ENCODE measurements at places on chromosomes 4 and X. TPM values are rescaled to one million over a fixed set of nuclear protein-coding genes. Genes with fewer than 3 reads are reported as not detected.

CD99 gene
- total RNA-seq, result 333 TPM

CFAP97 gene
- total RNA-seq, result 25.7 TPM

HAND2 gene
- not detected for total RNA-seq

ETDB gene
- total RNA-seq, result not detected

GC gene
- not detected for total RNA-seq

SUPT20HL2 gene
- not detected for total RNA-seq

SULT1E1 gene
- total RNA-seq, result not detected

GRCh38 chr4:67635331-67635730 lies 65.6 kb downstream of the UBA6 start:
- DNase-seq, result no peak

DNA sequence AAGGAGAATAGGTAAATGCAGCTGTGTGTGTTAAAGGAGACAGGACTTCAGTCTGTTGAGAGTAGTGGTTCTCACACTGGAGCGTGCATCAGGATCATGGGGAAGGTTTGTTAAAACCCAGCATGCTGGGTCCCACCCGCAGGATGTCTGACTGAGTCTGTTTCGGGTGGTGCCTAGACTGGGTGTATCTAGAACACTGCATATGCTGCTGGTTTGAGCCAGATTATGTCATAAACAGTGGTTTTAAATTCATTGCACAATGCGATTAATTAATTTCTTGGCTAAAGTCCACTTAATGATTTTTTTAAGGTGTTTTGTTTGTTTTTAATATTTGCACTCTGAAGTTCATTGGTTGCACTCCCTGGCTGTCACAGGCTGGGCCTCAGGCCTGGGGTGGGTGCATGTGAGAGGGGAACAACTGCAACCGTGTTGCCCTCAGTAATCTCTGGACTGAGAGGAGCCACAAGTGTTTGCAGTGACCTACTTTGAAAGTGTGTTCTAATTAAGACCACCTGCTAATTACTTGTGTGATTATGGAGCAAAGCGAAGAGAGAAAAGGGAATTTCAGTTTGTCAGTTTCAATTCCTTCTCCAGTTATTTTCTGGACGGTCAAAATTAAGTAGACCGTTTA lies 8.3 kb downstream of the HCCS start:
- no peak for DNase-seq

- DNase-seq, result no peak
These were observed 161.2 kb downstream of the EFNB1 start for GRCh38 chrX:68989865-68990606.

- no peak for DNase-seq
These were observed 16.4 kb downstream of the DMD start for GRCh38 chrX:33194876-33195433.

DNA sequence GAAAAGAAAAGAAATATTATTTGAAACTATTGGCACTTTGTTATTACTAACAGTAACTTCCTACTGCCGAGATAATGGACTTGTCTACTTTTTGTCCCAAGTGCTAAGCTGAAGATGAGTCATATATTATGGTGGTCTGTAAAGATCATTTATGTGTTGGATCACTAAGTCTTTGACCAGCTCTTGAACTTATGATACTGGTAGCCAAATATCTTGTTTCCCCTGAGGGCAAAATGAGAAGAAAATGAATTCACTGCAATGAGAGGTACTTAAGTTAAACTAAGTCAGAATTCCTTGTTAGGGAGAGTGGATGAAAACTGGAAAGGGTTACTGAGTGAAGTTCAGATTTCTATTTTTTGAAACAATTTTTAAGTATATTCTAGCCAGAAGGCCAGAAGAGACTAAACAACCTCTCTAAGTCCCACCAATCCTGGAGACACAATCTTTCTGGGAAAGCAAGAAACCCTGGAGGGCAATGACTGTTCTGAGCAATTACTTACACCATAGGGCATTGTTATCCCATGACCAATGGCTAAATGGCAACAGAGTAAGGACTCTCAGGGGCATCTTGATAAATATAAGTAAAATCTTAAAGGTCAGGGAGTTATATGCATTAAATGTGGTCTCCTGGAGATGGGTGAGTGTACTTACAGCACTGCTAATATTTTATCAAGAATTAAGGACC lies 287.7 kb downstream of the STIM2 start:
- DNase-seq, result no peak

DNA sequence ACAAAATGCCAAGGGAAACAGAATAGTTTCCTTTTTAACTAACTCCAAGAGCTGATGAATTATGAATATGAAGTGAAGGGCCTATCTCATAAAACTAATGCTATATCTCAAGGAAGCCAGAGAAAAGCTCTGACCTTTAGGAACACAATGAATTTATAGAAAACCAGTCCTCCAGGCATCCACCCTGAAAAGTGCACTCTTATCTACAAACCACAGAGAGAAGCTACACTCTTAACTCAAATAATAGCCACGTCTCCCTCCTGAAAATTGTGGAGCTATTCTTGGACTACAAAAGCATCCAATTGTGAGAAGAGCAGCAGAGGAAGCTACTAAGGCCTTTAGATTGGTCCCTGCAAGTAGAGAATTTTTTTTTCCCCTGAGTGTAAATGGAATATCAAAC lies 253.9 kb downstream of the IL15 start:
- no peak for DNase-seq

DNA sequence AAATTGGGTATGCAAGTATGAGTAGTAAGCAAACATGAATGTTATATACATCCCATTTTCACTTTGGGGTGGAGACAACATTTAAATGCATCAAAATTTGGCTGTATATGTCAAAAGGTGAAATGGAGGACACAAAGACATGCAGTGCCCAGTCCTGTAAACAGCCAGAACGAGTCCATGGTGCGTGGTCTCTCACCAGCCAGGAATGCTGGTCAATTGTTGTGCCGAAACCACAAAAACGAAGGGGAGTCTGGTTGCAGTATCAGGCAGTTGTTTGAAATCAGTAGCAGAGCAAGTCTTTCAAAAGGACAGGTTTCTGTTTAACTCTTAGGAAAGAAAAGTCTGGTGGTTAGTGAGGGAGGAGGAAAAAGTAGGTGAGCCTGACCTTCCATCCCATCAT lies 22.3 kb upstream of the RNF150 start:
- DNase-seq, result no peak

GRCh38 chr4:173878701-173879100 lies 348.7 kb upstream of the HAND2 start:
- DNase-seq, result no peak

- DNase-seq, result no peak
These were observed at the start of gene STOX2 for GRCh38 chr4:183905081-183905592. Gene STOX2, plus strand, starts transcription at chr4:183905307. Its CDS starts 1,484 bp downstream, at chr4:183906791.

GRCh38 chrX:105876658-105877057 lies 54.3 kb downstream of the NRK start:
- no peak for DNase-seq

GRCh38 chr4:37793562-37793961 lies 32.9 kb upstream of the PGM2 start:
- DNase-seq, result no peak

DNA sequence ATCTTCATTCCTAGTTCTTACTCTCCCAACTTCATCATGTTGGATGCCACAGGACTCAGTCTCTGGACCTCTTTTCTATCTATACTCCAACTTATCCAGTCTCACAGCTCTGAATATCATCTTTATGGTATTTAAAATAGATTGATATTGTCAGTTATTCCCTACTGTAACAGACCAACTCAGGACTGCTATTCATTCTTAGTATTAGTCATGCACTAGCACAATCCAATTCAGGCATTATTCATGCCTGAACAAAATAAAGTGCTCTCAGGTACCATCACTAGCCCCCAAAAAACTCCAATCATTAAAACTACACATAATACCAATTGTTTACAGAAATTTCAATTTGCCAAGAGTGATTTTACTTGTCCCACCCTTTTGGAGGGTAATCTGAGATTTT lies 37.7 kb downstream of the FRYL start:
- no peak for DNase-seq

- DNase-seq, result no peak
These were observed 110.1 kb downstream of the ANAPC4 start for GRCh38 chr4:25487155-25487554.

DNA sequence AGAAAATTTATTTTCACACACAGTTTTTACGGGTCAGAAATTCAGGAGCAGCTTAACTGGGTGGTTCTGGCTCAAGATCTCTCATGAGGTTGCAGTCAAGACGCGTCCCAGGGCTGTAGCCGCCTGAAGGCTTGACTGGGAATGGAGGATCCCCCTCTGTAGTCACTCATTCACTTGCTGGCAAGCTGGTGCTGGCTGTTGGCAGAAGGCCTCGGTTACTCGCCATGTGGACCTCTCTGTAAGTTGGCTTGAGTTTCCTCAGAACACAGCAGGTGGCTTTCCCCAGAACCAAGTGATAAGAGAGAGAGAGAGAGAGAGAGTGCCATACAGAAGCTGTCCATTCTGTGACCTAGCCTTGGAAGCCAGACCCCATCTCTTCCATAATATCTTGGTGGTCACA lies 132.8 kb downstream of the DCLK2 start:
- DNase-seq, result no peak

- no peak for DNase-seq
These were observed 37.9 kb upstream of the MXRA5 start for GRCh38 chrX:3384327-3384726.

- DNase-seq, result no peak
These were observed 84.5 kb downstream of the ACOX3 start for GRCh38 chr4:8355864-8356565.

Data from natural killer cell (primary cell).